Activated CD8-positive, alpha-beta memory T cell treated with anti-CD3 and anti-CD28 coated beads for 1 hour (primary cell): ENCODE measurements at places on chromosomes 4 and X.

DNA sequence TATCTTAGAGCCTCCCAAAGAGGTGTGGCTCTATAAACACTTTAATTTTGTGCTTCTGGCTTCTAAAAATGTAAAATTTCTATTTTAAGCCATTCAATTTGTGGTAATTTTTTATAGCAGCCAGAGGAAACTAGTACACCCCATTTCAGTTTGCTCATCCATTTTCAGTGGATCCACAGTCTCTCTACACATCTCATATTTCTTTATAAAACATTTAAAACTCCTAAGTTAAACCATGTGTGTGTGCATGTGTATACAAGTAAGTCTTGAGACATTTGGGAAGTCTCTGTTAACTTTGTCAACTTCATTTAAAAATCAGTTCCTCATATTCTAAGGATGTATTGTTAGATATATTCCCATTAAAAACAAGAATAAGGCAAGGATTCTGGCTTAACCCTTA lies 273.2 kb downstream of the IL15 start:
- DNase-seq = no peak

DNA sequence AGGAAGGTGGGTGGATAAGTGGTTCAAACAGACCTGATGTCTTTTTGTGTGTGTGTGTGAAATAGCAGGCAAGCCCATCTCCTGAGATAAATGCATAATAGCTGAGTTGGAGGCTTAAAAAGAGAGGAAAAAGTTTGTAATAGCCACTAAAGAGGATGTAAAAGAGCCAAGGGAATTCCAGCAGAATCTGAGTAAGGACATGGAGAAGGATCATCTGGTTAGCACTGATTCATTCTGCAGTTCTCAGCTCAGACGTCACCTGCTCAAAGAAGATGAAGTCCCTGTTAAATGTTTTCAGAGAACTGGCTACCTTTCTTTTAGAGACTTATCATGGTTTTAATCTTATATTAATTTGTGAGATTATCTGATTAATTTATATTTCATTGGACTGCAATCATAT lies 21.0 kb upstream of the IL13RA2 start:
- DNase-seq = no peak

- DNase-seq = no peak
Observed at GRCh38 chr4:171629737-171630136, 183.5 kb upstream of the GALNTL6 start.

DNA sequence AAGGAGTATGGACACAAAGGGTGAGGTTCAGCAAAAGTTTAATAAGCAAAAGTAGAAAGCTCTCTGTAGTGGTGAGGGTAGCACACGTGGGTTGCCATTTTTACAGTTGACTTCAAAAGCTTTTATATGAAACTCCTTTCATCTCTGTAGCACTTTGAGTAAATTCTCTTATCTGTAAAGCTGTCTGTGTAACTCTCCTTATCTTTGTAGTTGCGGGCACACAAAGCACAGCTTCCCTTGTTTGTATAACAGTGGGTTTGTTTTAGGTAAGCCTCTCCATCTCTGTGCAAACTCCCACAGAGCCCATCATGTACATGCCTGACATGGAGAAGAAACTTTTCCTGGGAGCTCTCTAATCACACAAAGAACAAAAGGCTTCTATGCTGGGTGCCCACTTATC lies 325.9 kb upstream of the PABPC5 start:
- DNase-seq = no peak

- no peak for DNase-seq
Observed at GRCh38 chr4:6591313-6591712, 16.3 kb downstream of the MAN2B2 start.

- DNase-seq = no peak
Observed at GRCh38 chr4:80831383-80832361, 198.8 kb upstream of the BMP3 start.

GRCh38 chrX:149322316-149322715 lies 182.8 kb downstream of the IDS start:
- no peak for DNase-seq

DNA sequence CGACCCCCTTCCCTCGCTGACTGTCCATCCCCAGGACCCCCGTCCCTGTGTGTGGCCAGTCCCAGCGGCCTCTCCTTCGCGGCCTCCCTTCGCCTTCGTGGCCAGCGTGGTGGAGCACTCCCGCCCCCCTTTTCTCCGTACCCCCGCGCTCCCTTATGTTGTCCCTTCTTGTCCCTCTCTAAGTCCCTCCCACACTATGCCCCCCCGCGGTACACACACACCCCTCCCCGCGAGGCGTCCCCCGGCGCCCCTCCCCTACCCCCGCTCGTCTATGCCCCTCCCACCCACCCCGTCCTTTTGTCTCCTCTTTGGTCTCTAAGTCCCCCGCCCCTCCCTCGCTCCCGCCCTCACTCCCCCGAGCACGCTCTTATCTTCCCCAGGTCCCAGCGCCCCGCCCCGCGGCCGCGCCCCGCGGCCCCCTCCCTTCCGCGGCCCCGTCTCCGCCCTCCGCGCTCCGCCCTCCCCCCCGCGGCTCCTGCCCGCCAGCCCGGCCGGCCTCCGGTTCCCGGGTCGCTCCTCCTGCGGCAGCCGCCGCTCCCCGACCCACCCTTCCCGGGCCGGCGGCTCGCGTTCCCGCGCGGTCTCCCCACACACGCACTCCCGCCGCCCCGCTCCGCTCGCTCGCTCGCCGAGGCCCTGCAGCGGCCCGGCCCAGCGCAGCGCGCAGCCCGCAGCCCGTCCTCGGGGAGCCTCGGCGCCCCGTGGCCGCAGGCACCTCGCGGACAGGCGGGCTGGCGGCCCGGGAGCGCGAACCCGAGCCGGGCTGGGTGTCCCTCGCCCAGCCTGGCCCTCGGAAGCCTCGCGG lies 26.3 kb downstream of the UTP14A start:
- peak; percentile 49 for DNase-seq

- no peak for DNase-seq
Observed at GRCh38 chr4:6956434-6957147, 47.0 kb downstream of the TBC1D14 start.

- DNase-seq = no peak
Observed at GRCh38 chr4:138405466-138405891, 163.3 kb upstream of the SLC7A11 start.

GRCh38 chr4:172109466-172109865 lies 296.3 kb downstream of the GALNTL6 start:
- no peak for DNase-seq

DNA sequence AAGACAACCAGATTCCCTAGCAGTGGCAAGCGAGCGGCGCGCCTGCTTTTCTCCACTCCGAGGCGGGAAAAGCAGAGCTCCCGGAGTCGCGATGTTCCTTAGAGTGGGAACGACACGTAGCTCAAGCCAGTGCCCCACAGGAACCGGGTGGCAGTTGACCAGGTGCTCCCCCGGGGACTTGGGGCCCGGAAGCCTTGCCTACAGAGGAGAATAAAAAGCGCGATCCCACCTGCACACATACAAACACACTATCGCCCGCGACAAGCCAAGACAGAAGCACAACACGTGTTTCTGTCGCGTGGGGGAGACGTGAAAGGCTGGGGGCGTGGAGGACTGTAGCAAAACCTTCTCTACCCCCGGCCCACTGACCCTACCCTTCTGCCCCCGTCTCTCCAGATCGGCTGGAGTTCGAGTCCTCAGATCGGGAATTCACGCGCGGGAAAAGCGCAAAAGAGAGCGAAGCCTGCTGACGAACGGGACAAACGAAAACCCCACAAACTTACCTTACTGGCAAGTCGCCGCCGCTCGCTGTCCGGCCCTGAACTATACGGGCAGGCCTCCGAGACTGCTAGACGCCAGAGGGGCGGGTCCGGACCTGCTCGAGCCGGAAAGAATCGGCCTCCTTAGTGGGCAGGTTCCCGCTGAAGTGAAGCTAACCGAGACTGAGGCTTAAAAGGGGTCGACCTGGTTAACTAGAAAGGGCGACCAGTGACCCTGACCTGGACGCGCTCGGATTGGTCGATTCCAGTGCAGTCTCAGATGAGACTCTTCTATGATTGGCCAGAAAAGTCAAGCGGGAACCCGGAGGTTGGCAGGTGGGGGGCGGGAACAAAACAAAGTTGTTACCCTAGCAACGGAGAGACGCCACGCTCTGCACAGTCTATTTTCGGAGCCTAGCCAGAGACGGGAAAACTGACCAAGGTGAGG lies at the start of the genes DNAAF6 and NUP62CL:
Gene DNAAF6, plus strand, starts transcription at position 842 of the 927 bp plus-strand sequence. CDS start 6,265 bp downstream, outside the sequence.
Gene NUP62CL, minus strand, starts transcription at position 664 of the 927 bp plus-strand sequence. CDS start 31,287 bp downstream, outside the sequence.
- DNase-seq = peak; percentile 18

- DNase-seq = no peak
Observed at GRCh38 chr4:163331629-163332376, 593 bp downstream of the NPY1R start.

DNA sequence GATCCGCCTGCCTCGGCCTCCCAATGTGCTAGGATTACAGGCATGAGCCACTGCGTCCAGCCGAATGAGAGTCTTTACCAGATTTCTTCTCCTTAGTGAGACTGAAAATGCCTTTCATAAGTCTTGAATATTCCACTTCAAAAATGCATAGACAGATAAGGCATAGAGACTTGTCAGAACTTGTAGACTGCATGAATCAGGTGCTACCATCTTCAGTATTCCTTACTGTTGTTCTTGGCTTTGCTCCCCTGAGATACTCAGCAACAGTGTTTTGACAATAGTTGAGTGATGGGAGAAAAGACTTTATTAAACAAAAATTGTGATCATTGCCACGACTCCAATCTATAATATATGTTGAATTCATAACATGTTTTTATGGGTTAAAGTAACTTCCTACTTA lies 11.0 kb downstream of the TKTL2 start:
- no peak for DNase-seq

- DNase-seq = no peak
Observed at GRCh38 chr4:76993787-76994641, 44.5 kb downstream of the SEPTIN11 start.

- no peak for DNase-seq
Observed at GRCh38 chrX:13825178-13825762, 8.4 kb upstream of the GPM6B start.

DNA sequence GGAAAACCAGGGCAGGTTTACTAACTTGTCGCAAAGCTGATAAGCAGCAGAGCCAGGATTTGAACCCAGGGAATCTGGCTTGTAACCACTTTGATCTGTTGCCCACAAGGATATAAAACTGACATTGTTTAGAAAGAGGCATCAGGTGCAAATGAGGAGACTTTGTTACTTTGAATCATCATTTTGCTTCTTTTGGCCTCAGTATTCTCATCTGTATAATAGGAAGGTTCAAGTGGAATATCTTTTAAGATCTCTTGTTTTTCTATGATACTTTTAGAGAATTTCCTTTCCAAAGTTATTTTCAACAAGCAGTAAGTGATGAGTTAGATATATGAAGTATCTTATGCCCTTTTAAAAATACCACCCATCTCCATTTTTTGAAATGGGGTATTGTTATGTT lies 57.8 kb upstream of the NAP1L5 start:
- DNase-seq = no peak

- no peak for DNase-seq
Observed at GRCh38 chrX:71617742-71618141, 569 bp downstream of the CXCR3 start.

GRCh38 chrX:23372220-23372902 lies 37.7 kb downstream of the PTCHD1 start:
- DNase-seq = no peak

DNA sequence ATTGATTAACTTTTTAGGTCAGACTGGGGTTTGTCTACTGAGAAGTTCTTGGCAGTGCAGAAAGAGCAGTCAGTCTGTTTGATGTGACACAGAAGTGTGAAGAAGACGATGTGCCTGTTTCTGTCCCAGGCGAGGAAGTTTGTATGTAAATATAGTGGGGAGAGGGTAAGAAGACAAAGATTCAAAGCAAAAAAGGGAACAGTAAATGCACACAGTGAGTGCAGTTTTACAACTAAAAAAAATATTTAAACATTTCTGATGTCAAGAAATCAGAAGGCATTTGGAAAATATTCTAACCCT lies 264.9 kb downstream of the RAPGEF2 start:
- DNase-seq = no peak

DNA sequence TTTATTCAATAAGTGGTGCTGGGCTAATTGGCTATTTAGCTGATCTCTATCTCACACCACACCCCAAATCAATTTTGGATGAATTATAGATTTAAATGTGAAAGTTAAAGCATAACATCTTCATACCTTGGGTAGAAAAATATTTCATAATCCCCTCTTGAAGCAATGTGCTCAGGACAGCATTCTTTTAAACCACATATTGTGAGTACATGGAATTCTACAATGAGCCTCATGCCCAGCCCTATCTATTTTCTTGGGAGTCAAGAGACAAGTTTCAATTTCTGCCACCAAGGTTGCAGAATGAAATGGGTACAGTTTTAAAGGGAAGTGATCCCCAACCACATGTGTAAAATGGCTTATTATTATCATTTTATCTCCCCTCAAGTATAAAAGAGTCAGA lies 30.6 kb upstream of the GPRIN3 start:
- no peak for DNase-seq

- no peak for DNase-seq
Observed at GRCh38 chr4:109179061-109179460, 123.4 kb downstream of the COL25A1 start.

DNA sequence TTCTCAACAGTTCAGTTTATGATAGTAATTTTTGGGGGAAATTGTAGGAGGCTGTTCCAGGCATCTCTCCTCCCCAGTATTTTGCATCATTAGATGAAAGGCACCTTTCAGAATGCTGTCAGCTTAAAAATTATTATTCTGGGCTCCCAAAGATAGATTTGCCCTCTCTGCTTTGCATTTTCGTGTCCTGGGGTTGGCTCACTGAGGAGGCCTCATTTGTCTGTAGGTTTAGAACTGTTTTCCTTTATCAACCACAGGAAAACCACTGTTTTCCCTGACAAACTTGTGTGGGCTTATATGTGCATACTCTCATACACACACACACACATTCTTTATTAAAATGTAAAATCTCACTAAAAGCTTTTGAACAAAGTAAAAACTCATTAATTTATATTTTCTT lies 197.2 kb upstream of the VCX3A start:
- no peak for DNase-seq

DNA sequence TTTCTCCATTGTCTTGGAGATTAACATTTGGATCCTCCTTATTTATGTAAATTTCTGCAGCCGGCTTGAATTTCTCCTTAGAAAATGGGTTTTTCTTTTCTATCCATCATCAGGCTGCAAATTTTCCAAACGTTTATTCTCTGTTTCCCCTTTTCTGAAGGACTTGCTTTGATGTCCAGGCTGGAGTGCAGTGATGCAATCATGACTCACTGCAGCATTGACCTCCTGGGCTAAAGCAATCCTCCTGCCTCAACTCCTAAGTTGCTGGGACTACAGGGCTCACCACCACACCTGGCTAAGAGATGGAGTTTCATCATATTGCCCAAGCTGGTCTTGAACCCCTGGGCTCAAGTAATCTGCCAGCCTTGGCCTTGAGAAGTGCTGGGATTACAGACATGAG lies 144.0 kb upstream of the ZXDB start:
- no peak for DNase-seq

- no peak for DNase-seq
Observed at GRCh38 chr4:42123071-42123644, 29.3 kb downstream of the BEND4 start.

- no peak for DNase-seq
Observed at GRCh38 chr4:127685292-127685691, 44.9 kb upstream of the SLC25A31 start.

DNA sequence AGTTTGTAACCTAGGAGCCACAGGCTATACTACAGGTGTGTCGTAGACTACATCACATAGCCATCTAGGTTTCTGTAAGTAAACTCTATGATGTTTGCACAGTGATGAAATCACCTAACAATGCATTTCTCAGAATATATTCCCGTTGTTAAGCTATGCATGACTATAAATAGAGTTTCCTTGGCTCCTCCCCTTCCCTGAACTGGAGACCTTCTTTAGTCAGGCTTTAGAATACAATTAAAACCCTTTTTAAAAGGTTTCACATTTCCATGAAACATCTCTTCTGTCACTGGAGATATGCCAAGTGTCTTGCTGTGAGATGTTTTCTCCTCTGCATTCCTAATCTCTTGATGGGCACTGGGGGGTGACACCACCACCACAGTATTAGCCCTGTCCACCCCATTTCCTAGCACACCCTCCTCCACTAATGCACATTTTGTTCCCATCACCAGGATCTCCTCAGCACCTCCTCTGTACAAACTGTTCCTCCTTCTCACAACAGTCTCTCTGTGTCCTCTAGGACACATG lies 334.6 kb upstream of the CPEB2 start:
- no peak for DNase-seq
